Right atrium auricular region (tissue), 2 donors: ENCODE measurements at places on chromosomes 2 and 18. TPM values are rescaled to one million over a fixed set of nuclear protein-coding genes. Genes with fewer than 3 reads are reported as not detected.

The DYTN gene
- not detected for total RNA-seq

The DYNAP gene
- not detected for total RNA-seq

The C2orf74 gene
- 28.0 TPM for total RNA-seq

The HDAC4 gene
- 8.1 TPM for total RNA-seq

The HES6 gene
- total RNA-seq, result 2.5 TPM

The RAB6D gene
- not detected for total RNA-seq

The SLC14A1 gene
- 23.9 TPM for total RNA-seq

- no peak overlapping the region for H3K27ac ChIP-seq
- H3K4me1 ChIP-seq, result no peaks in the 10 kb centered on the region
- no peaks in the 10 kb centered on the region for H3K36me3 ChIP-seq
- no peaks in the 10 kb centered on the region for H3K27me3 ChIP-seq
- DNase-seq, result no peak
These were observed 387.8 kb downstream of the ZNF521 start for GRCh38 chr18:24964216-24964615.

- no peak overlapping the region for H3K4me3 ChIP-seq
- no peaks in the 10 kb centered on the region for H3K36me3 ChIP-seq
These were observed 160.4 kb downstream of the ASB1 start for GRCh38 chr2:238586931-238587775.

DNA sequence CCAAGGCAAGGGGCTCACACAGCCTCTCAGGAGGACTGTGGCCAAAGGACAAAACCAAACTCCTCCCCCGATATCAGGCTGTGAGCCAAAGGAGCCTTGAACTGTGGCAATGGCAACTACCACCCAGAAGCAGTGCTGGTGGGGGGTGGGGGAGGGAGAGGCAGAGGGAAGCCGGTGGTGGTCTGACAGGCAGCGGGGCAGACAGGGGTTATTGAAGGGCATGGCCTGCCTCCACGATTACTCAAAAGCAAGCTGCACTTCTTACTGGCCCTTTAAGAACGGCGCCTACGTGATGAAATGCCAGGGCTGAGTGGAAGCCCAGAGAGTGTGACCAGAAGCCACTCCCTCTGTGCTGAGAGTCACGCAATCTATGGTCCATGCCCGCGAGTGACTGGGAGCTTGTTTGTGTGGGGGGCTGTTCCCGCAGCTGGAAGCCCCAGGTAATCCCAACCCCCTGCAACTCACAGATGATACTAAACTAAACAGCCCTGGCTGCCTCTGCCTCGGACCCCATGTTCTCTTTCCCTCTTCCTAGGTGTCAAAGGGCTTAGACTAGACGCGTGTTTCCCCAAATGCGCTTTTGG is 128.2 kb upstream of the CXCR4 start:
- no peaks in the 10 kb centered on the region for H3K27me3 ChIP-seq
- no peak overlapping the region for H3K27ac ChIP-seq
- H3K4me1 ChIP-seq, result peaks cover 21% of the 10 kb centered on the region

GRCh38 chr2:94622113-94622618 is 249.1 kb upstream of the TEKT4 start:
- no peak overlapping the region for H3K27ac ChIP-seq
- no peaks in the 10 kb centered on the region for H3K4me1 ChIP-seq

GRCh38 chr2:111986116-111986900 is 68.8 kb upstream of the TMEM87B start:
- no peaks in the 10 kb centered on the region for H3K4me1 ChIP-seq
- DNase-seq, result no peak
- no peaks in the 10 kb centered on the region for H3K27me3 ChIP-seq
- no peak overlapping the region for H3K4me3 ChIP-seq

- peak; percentile 76 for DNase-seq
- H3K36me3 ChIP-seq, result no peaks in the 10 kb centered on the region
- H3K4me3 ChIP-seq, result no peak overlapping the region
- H3K4me1 ChIP-seq, result peaks cover 29% of the 10 kb centered on the region
- peak overlapping the region; percentile 73 for H3K27ac ChIP-seq
- no peaks in the 10 kb centered on the region for H3K27me3 ChIP-seq
These were observed 59.0 kb downstream of the E2F6 start for GRCh38 chr2:11406958-11407381.

DNA sequence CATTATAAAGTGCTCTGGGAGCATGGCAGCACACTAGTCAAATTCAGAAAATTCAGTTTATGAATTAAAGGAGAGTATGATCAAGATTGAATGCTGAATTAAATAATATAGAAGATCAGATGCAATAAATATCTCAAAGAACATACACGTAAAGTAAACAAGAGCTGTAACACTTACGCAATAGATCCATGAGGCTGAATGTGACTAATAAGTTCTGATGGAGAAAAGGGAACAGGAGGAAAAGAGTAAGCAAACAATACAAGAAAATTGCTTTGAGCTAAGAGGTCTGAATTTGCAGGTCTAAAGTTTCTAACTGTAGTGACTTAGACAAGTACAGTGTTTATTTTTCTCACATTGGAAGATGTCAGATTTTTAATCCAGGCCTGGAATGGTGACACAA is 646.7 kb upstream of the ZNF804A start:
- no peaks in the 10 kb centered on the region for H3K27me3 ChIP-seq
- no peak for DNase-seq
- H3K4me3 ChIP-seq, result no peak overlapping the region

DNA sequence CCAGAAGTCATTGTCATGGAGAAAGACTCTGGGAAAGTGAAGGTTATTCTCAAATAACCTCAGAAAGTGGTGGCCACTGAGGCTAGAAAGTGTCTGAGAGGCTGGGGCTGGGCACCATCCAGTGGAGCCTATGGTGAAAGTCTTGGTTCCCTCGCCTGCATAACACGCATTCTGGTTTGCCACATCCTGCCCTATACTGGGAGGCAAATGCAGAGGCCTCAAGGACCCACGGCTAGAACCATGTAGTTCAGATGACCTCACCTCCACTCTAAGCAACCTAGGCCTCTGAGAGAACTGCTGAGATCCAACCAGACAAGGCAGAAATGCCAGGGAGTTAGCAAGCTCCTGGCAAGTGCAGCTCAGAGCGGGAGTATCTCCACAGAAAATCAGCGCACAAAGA is 5.1 kb downstream of the ITGB6 start:
- no peak for DNase-seq
- no peak overlapping the region for H3K27ac ChIP-seq
- H3K4me3 ChIP-seq, result no peak overlapping the region
- H3K4me1 ChIP-seq, result peaks cover 7% of the 10 kb centered on the region
- no peaks in the 10 kb centered on the region for H3K27me3 ChIP-seq
